ENCODE measurements at places on chromosomes 1 and 21. TPM values are rescaled to one million over a fixed set of nuclear protein-coding genes. Genes with fewer than 3 reads are reported as not detected.
A peak's percentile ranks its signal among the peaks of the same experiment; 100 is the strongest.

Gene MSH4
- total RNA-seq, result 0.29 TPM

Gene CAMK2N1
- total RNA-seq, result 22.4 TPM

Gene KRTAP20-4
- total RNA-seq, result not detected

Gene CAP1
- 136 TPM for total RNA-seq

Gene NCAM2
- total RNA-seq, result 43.4 TPM

Gene ZNF695
- total RNA-seq, result not detected

Gene PTGS2
- 1.8 TPM for total RNA-seq

Gene NTRK1
- 0.88 TPM for total RNA-seq

Gene SLC30A2
- 0.07 TPM for total RNA-seq

Gene PGLYRP3
- total RNA-seq, result not detected

Gene CHAF1B
- total RNA-seq, result 3.0 TPM

Gene FMO1
- 1.5 TPM for total RNA-seq

GRCh38 chr1:246155923-246156322 is 351.2 kb downstream of the SMYD3 start:
- no peak for DNase-seq

DNA sequence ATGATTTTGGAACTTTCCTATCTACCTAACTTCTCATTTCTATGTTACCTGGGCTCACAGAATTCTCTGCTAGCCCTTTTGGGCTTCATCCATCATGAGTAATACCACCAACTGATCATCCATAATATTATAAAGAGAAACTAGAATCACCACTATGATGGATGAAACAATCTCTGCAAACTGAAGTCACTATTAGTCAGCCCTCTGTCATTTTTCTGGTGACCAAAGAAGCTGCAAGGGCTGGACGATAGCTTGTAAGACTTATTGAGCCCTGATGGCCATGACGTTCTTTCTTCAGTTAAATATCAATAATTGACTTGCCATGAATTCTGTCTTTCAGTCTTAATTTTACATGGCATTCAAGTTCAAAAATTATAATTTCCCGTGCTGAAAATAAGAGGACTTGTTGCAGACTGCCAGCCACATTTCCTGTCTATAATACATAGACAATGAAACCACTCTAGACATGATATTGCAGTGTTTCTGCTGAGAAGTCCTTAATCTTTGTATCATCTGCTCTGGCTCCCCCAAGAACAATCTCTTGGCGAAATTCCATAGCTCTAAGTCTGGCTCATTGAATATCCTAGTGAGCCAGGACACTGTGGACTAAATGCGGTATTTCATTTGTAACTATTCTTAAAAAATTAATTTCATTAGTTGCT is 655.0 kb upstream of the CAMK1G start:
- DNase-seq, result no peak

- no peak for DNase-seq
These were observed 29.3 kb upstream of the NLRP3 start for GRCh38 chr1:247386687-247387086.

DNA sequence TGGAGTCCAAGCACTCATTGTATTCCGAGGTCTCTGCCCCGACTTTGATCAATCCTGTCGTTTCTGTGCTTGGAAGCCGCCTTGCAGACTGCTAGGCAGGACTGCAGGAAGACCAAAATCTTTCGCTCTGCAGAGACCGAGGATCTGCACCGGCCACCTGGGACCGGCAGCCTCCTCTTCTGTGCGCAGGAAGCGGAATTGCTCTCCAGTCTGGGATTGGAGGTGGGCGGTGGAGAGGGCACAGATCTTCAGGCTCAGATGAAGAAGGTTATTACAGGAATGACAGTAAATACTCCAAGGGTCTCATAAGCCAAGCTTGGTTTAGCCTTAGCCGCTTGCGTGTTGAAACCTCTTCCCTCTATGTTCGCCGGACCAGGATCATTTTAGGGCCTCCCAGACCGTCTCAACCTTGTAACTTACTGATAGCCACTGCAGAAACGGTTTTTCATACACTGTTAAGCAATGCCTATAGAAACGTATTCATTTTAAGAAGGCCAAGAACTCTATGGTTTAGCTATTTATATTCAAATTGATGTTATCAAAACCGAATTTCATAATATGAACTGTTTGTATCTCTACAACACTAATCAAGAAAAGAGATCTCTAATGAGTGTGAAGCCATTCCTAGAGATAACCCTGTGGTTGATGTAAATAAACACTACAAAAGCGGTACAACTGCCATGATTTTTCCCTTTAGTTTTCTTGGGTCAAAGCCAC is 1.1 kb downstream of the MIA3 start:
- DNase-seq, result no peak

GRCh38 chr1:114093624-114094362 is 59.9 kb downstream of the SYT6 start:
- DNase-seq, result no peak

DNA sequence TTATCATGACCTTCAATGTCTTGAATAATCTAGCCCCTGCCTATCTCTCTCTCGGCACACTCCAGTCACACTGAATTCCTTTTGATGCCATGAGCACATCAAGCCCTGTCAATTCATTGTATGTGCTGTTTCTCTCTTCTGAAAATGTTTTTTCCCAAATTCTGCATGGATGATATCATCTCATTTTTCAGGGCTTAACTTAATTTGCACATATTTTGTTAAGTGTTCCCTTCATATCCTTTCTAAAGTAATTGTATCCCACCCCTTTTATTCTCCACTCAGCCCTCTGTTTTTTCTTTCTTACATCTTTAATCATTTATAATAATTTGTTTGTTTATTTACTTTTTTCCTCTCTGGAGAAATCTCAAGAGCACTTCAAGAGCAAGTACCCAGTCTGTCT is 149.9 kb downstream of the ZNF326 start:
- DNase-seq, result no peak

- no peak for DNase-seq
These were observed 34.0 kb downstream of the FOXO6 start for GRCh38 chr1:41394959-41395956.

DNA sequence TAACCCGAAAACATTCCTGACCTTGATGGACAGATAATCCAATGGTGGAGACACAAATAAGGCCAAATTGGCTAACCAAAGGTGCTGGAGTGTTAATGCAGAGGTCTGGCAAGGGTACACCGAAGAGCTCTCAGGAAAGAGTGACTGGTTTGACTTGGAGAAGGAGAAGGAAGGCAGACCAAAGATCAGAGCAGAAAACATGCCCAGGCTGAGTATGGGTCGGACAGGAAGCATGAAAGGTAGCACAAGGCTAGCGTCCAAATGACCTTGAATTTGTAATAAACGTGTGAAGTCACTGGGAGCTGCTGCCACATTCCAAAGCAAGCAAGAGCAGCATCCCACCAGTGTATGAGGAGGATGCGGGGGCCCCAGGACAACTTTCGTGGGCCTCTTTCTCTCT is 45.7 kb downstream of the APP start:
- no peak for DNase-seq

DNA sequence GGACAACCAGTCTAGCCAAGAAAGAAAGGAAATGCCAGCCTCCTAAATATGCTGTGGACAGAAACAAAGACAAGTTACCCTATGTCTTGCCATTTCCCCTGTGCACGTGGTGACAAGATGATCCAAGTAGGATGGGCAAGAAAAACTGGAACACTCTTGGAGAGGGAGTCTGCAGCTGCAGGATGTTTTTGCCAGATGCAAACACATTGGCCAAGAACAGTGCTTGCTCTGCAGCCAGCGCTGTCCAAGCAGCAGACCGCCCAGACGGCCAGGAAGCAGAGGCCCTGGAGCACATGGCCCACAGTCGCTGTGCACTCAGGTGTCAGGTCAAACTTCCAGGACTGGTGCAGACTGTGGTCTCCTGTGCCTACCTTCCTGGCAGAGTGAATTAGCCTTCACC is 189.3 kb downstream of the SLC35F3 start:
- DNase-seq, result peak; percentile 46

DNA sequence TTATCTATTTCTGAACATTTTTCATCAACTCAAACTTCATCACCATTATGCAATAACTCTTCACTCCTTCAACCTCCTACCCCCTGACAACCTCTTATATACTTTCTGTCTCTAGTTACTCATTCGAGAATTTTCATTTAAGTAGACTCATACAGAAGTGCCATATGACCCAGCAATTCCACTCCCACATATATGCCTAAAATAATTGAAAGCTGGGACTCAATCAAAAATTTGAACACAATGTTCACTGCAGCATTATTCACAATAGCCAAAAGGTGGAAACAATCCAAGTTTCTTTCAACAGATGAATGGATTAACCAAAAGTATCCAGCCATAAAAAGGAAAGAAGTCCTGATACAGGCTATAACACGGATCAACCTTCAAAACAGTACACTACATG is 24.1 kb downstream of the COL11A1 start:
- DNase-seq, result no peak

DNA sequence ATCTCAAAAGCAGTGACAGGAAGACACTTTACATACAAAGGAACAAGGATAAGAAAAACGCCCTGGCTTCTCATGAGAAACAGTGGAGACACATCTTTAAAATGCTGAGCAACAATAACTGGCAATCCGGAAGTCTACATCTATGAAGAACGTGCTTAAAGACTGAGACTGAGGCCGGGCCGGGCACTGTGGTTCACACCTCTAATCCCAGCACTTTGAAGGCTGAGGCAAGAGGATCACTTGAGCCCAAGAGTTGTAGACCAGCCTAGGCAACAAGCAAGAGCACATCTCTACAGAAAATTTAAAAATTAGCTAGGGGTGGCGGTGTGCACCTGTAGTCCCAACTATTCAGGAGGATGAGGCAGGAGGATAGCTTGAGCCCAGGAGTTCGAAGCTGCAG is 2.1 kb upstream of the KRTAP12-1 start:
- DNase-seq, result no peak

DNA sequence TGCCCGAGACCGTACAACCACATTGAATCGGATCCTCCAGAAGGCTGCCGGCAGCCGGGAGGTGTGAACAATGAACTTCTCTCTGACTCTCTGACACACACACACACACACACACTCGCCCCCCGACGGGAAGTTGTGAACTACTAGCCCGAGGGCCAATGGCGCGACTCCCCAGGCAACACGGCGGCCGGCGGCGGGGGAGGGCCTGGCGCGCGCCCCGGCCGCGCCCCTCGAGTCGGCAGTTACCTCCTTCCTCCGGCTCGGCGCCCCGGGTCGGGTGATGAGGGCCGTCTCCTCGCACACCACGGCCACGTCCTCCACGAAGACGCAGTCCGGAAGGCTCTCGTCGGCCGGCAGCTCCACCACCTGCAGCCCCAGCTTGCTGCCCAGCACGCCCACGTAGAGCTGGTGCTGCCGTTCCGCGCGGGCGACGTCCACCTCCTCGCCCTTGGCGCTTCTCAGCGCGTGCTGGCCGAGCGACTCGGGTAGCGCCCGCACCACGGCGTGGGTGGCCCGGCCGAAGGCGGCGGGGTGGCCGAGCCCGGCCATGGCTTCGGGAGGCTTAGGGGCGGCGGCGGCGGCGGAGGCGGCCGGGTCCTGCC is 361 bp downstream of the DDAH1 start:
- peak; percentile 68 for DNase-seq

GRCh38 chr1:31382379-31382989 is 9.6 kb upstream of the FABP3 start:
- DNase-seq, result no peak

DNA sequence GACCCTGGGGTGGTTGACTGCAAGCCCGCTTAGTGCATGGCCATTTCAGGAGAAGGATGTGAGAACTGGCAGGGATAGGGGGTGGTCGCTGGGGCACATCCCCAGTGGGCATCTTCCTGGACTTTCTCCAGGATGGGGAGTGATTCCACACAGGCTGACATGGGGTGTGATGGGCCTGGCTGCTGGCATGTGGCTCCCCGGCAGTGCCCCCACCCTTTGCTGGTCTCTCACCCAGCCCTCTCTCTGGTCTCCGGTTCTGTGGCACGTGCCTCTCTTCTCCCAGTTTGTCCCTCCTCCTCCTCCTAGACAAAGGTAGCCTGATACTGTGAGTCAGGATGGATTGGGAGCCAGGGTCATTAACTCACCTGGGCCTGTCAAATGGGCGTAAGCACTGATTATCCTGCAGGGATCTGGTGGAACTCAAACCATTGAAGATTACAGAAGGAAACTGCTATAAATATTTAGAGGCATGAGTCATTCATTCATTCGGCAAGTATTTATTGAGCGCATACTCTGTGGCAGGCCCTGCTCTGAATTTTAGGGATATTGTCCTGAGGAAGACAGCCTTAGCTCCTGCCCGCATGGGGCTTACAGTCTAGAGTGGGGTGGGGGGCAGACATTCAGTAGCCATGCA is 23.6 kb upstream of the EPS8L3 start:
- peak; percentile 14 for DNase-seq

- no peak for DNase-seq
These were observed 26.6 kb downstream of the MSTO1 start for GRCh38 chr1:155636397-155637153.

DNA sequence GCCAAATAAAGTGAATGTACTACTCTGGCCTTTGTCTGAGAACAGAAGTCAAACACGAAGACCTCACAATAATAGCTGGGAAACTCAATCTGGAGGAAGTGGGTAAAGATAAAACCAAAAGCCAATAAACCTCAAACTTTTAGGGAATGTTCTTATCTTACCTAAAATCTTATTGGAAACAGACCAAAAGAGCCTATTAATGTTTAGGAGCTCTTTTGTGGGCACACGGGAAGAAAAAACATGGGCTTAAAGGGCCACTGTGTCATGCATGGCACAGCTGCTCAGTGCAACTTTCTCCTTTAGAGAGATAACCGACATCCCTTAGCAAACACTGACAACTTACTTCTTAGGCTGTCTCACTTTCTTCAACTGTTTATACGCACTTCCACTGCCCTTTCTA is 16.1 kb downstream of the EIF2B3 start:
- DNase-seq, result no peak

GRCh38 chr1:8698937-8699447 is 118.4 kb downstream of the RERE start:
- no peak for DNase-seq

GRCh38 chr21:15063081-15063813 is 1.6 kb downstream of the NRIP1 start:
- DNase-seq, result no peak

- DNase-seq, result no peak
These were observed 24.6 kb downstream of the ANGPTL3 start for GRCh38 chr1:62621907-62622306.
